ENCODE measurements at places on chromosomes 1 and 21.

DNA sequence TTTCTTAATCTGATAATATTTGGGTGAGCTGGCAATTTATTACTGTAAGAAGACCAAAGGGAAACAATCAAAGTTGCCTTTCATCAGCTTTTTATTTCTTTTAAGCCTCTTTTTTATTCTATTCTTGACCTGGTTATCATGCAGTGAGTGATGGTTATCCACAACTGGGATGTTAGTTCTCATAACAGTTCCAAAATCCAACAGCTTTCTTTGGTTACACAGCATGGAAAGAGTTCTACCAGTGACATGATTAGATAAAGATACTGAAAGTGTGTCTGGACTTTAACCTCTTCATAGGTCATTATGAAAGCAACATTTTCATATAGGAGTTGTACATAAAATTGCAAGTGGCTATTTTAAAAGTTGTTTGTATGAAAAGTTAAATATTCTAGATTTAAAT is 163.0 kb downstream of the SYT2 start:
- DNase-seq = no peak

DNA sequence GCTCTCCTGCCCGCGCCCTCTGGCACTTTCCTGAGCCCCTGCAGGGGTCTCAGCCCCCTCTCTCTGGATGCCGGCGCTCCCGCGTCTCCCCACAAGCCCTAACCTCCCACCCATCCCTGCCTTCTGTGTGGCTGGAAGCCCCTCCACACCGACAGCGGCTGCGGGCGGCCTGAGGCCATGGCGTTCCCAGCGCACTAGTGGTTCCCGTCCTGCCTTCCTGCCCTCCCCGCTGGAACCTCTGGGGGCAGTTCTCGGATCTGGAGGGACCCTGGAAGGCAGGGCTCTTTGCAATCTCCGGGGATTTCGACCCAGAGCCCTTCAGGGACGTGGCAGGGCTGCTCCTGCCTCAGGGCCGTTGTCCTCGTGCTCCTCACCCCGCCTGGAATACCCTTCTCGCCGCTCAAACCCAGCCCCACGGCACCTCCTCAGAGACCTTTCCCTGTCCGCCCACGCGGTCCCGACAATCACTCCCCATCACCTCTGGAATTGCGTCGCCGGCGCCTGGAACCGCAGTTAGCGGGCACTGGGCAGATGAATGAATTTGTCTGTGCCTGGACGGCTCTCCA is 493 bp upstream of the ESPN start:
- DNase-seq = no peak

GRCh38 chr1:13926556-13926955 is 226.6 kb downstream of the PRDM2 start:
- no peak for DNase-seq

DNA sequence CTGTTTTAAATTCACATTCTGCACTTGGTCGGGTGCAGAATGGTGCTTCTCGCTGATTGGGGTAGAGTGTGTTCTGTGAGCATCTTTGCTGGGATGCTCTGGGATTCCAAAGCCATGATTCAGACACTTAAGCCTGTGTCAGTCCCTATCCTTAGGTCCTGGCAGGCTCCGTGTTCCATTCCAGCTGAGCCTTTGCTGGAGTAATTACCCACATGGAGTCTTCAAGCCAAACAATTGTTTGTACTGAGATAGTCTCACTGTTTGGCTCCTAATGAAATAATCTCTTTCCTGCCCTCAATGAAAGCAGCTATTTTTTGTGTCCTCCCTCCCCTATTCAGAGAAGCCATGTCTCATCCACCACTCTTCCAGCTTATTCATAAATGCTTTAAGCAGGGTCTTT is 18.7 kb downstream of the SMAP2 start:
- DNase-seq = no peak

DNA sequence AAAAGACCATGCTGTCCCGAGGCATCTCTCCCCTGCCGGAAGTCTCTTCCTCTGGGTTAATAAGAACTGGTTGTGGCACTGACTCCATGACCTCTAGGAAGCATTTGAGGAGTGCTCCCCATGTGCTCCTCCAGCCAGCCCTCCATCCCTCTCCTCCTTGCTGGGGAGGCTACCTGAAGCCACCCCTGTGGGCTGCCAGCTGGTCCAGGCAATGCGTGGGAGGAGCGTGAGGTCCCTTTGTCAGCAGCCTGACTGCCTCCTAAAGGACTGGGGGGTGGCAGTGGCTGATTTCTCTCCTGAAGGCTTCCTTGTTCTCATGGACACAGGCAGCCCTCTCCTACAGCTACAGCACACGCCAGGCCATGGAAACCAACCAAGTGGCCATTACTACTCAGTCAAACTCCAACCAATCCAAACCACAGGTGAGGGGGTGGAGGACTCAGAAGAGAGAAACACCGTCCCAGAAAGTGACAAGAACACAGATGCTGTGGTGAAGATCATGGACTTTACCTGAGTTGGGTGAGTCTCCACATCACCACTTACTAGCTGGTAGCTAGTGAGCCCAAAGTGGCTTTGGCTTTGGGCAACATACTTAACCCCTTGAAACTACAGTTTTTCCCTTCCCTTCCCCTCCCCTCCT is 35.2 kb downstream of the NENF start:
- no peak for DNase-seq

GRCh38 chr1:202576816-202577215 is 133.4 kb downstream of the SYT2 start:
- no peak for DNase-seq

- no peak for DNase-seq
Measured at GRCh38 chr1:207186503-207186902, 82.5 kb downstream of the C4BPA start.

DNA sequence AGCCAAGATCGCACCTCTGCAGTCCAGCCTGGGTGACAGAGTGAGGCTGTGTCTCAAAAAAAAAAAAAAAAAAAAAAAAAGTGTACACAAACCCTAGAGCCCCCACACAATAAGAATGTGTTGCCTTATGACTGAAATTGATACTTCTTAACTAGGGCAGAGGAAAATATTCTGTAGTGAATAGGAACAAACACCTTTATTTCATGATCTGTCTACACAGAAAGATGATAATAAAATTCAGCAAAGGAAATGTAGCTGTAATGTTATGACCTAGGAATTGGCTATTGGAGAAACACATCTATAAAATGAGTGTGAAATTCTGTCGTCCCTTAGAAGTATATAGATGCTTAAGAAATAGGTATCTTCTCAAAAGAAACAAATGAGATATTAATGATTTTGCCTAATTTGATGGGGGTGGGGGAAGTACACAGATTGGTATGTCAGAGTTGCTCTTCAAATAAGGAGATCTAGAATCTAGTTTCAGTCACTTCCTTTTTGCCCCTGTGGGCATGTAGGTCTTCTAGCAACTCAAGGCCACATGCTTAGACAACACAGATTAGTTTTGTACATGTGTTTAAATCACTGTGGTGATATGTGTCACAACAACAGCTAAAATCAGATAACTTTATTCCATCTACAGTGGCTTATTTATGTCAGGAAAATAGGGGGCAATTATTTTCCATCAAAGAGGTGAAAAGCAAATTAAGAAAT is 10.7 kb upstream of the GPR25 start:
- no peak for DNase-seq

- no peak for DNase-seq
Measured at GRCh38 chr1:234925440-234926263, 203.0 kb downstream of the TOMM20 start.

- no peak for DNase-seq
Measured at GRCh38 chr1:18099026-18099425, 8.6 kb upstream of the IGSF21 start.

- DNase-seq = no peak
Measured at GRCh38 chr1:224619209-224619608, 3.1 kb downstream of the CNIH3 start.

DNA sequence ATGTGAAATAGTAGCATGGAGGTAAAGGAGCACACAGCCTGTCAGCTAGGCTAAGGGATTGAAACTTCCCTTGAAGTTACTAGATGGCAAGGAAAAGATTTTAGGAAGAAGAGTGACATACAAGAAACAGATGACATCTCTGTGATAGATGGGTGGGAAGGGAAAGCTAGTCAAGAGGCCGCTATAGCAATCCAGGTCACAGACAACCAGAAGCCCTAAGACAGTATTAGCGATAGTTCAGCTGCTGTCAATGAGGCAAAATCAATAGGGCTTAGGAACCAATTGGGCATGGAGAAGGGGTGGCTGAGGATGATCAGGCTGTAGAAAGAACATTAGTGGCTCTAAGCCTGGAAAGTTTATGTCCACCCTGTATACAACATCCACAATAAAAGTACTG is 111.1 kb downstream of the GLUL start:
- no peak for DNase-seq

DNA sequence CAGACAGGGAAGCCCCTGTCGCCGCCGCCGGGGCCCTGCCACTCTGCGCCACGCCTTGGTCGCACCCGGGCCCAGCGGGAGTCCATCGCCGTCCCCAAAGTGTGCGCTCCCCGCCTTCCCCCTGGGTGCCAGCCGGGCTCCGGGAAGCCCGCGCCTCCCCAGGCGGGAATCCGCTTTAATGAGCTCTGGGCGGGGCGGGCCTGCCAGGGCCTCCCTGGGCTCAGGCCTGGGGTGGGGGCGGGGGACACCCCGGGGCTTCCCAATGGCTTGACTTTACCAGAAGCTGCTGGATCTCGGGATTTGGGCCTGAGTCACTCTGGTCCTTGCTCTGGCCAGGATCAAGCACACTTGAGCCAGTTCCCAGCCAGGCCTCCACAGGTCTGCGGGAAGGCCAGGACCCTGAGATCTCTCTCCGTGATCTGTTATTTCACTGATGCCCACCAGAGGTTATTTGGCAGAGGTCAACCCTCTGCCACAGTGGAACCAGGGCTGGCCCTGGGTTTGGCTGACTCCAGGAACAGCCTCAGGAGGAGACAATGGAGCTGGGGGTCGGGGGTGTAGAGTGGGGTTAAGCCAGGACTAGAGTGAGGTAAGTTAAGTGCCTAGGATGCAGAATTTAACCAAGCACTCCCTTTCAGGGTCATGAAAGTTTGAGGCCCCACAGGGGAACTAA is 178.4 kb upstream of the EDN2 start:
- DNase-seq = no peak

- no peak for DNase-seq
Measured at GRCh38 chr1:198788561-198789064, 149.8 kb downstream of the PTPRC start.

- no peak for DNase-seq
Measured at GRCh38 chr21:39078322-39079065, 104.8 kb downstream of the PSMG1 start.

GRCh38 chr1:170886460-170886859 is 48.9 kb upstream of the MROH9 start:
- DNase-seq = no peak

DNA sequence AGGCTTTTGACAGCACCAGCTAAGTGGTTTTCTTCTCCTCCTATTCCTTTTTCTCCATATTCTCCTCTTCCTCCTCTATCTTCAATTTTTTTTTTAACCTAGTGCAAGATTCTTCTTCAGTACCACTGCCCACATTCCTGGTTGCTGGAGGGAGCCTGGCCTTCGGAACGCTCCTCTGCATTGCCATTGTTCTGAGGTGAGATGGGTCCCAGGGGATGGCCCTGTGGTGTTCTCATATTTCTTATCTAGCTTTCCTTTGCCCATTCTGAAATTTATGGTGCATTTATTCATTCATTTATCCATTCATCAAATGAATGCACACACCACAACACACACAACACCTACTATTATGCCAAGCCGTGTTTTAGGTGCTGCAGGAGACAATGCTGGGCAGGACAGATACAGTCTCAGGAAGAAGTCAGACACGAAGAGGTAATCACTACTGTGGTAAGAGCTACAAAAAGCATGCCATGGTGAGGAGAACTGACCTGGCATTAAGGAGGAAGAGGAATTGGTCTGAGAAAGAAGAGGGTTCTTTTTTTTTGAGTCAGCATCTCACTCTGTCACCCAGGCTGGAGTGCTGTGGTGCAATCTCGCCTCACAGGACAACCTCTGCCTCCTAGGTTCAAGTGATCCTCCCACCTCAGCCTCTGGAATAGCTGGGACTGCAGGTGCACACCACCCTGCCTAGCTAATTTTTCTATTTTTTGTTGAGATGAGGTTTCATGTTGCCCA is 47.5 kb upstream of the TDRD10 start:
- DNase-seq = no peak

- no peak for DNase-seq
Measured at GRCh38 chr1:30345491-30346130, 377.8 kb downstream of the MATN1 start.

DNA sequence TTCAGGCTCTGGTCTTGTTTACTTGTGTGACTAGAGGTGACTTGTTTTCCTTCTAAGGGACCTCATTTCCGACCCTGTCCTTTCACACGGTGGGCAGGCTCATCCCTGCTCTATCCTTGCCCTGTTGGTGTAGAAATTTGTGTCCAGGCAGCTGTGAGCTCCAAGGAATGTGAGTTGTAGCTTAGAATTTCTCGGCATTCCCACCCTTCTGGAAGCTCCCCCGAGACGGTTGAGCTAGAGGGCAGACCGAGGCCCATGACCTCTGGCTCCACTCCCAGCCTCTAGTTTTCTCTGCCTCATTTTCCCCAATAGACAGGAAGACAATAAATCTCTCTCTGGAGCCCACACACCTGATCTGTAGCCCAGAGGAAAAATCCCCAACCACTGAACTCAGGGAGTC is 100.9 kb downstream of the NAV1 start:
- DNase-seq = no peak

DNA sequence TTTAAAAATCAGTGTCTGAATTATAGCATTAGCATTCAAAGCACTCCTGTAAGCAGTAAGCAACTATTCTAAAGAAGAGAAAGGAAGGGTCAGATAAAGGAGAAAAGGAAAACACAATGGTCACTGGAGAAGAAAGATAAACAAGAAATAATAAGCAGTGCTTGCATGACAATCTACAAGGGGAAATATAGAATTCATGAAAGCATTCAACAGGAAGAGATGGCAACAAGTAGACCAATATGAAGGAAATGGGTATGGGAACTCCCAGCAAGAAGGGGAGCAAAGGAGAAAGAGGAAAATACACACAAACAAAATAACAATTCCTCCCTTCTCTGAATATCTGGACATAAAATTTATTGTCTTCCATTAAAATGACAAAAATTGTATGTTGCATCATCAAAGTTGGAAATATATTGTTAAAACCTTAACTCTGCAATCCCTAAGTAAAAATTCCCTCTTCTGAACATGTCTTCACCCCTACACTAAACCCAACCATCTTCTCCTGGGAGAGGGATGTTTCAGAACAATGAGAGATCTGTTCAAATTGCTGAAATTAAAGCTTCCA is 206.3 kb upstream of the SAMSN1 start:
- DNase-seq = no peak

GRCh38 chr1:89213347-89213746 is 14.6 kb upstream of the GBP4 start:
- no peak for DNase-seq

DNA sequence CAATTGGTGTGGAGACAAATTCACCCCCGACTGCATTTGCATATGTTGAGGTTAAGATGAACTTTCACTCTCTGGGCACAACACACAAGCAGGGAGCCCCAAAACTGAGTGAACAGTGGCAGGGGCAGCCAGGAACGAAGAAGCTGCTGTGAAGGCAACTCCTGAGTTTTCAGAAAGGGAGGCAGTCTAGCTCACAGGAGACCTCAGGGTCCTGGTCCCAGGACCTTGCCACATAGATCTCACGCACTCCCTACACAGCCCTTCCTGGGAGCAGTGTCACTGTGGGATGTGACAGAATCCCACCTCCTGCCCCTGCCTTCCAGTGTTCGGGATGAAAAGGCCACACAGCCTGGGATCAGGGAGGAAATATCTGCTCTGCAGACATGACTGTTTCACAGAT is 60.9 kb downstream of the KCND3 start:
- DNase-seq = no peak

GRCh38 chr21:29301691-29302090 is 3.0 kb downstream of the BACH1 start:
- DNase-seq = no peak

- DNase-seq = no peak
Measured at GRCh38 chr21:33539616-33540015, 2.3 kb downstream of the GART start.

- DNase-seq = no peak
Measured at GRCh38 chr1:205226868-205227583, 720 bp upstream of the TMCC2 start.
